CD4-positive, alpha-beta T cell treated with Interleukin-10 for 1 hour (primary cell): ENCODE measurements at places on chromosomes 3 and 15.

DNA sequence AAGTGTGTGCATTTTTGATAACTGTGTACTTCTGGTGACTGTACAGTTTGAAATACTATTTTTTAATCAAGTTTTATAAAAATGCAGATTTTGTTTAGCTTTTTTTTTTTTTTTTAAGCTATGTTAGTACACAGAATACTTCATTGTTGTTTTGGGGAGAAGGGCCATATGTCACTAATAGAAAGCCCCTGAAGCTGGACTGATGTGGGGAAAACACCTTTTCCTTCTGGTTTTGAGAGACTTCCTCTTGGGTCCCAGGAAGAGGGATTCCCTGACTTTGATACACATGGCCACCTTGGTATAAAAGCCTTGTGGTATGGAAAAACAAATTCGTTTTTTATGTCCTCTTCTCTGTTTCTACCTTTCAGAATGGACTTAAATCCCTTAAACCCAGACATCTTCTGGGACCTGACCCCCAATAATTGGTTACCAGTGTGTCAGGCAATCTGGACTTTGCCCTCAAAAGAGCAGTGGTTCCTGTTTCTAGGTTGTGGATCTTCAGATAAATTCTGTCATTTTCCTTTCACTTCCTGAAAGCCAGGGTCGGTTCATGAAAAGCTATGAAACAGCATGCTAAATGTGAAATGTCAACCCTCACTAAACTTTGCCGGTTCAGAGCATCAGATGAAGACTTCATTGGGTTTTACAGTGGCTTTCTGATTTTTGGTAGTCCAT is 31.1 kb upstream of the BLOC1S6 start:
- no peak for DNase-seq

DNA sequence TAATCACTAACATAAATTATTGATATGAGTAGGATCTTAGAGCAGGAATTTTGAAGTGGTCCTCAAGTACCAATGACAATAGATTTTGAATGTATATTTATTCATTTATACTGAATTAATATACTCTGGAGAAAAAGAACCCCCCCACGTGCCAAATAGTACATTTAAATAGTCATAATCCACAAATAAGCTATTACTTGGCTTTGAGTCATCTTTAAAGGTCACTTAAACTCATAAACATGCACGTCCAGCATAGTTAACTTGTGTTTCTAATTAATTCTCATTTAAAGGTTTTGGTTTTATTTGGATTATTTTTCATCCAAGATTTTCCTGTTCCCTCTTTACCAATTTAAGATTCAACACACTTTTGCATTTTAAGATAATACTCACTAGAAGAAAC is 35.1 kb downstream of the FGF7 start:
- no peak for DNase-seq

- DNase-seq = no peak
Observed at GRCh38 chr3:187906416-187906815, 161.1 kb upstream of the BCL6 start.

DNA sequence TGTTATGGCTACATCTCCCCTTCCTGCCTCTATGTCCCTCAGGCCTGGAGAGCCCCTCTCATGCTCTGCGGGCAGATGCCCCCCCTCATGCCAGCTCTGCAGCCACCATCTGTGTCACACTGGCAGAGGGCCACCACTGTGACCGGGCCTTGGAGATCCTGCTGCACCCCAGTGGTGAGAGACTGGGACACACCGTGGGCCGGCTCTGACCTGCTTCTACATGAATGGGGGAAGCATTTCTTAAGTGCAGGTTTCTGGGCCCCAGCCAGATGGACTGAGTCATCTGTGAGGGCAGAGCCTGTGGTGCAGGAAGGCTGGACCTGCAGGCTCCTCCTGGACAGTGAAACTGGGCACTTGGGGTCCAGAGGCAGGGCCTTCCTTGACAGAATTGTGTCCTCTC is 4.8 kb downstream of the VWA5B2 start:
- no peak for DNase-seq

GRCh38 chr15:74723754-74724334 is 1.5 kb downstream of the CYP1A1 start:
- peak; percentile 39 for DNase-seq

- no peak for DNase-seq
Observed at GRCh38 chr3:64593350-64593749, 94.5 kb downstream of the ADAMTS9 start.

GRCh38 chr3:49151610-49152009 is 14.5 kb downstream of the CCDC71 start:
- DNase-seq = no peak

DNA sequence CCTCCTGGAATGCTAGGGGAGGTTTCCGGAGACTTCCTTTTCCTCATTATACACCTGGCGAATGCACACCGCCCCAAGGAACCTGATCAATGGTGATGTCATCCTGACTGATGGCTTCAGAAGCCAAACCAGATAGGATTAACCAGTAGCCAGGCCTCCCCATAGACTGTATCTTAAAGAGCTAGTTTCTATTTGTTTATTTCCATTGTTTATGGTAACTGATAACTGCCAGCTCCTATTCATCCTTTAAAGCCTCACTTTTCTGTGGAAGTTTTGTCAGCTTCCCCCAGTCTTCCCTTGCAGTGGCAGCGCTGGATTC is at the start of gene MKRN2OS:
MKRN2OS (minus strand) TSS at position 27 of the 319 bp plus-strand sequence. CDS start 35 bp downstream, outside the sequence.
- DNase-seq = no peak

GRCh38 chr3:102757950-102758349 is 323.1 kb downstream of the ZPLD1 start:
- no peak for DNase-seq

DNA sequence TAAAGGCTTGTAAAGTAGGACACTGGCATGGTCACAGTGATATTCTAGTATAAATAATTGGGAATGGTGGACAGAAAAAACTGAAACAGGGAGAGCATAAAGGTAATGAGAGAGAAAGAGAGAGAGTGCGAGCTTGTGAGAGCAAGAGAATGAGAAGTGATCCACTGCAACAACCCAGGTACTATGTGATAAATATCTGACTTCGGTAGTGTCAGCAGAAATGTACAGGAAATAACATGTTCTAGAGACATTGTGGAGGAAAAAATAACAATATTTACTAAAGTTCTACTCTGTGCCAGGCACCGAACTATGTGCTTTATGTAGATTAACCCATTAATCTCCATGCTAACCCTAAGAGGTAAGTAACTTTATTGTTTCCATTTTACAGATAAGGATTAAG is 425.9 kb downstream of the ZBTB20 start:
- no peak for DNase-seq

DNA sequence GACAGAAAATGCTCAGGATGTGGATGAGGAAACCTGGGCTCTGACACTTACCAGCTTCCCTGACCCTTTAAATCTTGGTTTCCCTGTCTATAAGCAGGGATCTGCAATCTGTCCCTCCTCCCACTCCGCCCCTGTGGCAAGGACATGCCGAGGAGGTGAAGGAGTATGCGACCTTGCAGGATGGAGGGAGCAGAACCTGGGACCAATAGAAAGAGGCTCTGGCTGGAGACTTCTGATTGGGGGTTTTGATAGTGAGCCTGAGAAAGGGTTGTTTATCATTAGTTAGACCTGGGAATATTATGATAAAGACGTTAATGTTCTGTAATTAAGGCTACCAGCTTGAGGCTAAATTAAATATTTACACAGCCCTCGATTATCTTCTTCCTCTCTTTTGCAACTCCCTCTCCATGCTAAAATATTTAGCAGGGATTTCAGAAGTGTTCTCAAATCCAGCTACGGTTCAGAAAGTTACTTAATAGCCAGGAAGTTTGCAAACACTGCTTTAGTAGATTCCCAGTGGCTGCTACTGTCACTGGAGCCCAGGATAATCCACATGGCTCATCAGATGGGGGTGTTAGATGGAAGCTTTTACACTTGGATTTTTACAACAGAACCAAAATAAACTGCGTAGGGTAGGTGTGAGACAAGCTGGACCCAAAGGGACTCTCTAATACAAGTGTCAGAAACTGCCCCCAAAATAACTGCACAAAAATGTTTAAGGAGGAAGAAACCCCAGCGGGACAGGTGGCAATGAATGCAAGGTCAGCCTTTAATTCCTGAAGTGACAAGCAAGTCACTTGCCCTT is 9.2 kb upstream of the PAQR5 start:
- no peak for DNase-seq

DNA sequence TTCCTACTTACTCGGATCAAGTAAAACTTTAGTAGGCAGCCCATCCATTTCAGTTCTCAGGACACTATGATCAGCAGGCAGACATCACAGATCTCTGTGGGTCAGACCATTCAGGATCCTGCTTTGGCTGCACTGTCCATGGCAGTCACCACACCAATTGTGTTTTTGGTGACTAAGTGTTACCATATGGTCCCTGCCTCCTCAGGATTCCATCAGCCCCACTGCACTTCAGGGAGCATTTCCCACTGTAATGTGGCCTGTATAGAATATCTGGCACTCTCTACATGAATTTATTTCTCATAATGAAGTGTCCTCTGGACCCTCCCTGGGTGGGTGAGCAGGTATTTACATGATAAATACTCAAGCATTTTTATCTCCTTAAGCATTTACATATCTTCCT is 41.3 kb downstream of the ZNF445 start:
- no peak for DNase-seq

DNA sequence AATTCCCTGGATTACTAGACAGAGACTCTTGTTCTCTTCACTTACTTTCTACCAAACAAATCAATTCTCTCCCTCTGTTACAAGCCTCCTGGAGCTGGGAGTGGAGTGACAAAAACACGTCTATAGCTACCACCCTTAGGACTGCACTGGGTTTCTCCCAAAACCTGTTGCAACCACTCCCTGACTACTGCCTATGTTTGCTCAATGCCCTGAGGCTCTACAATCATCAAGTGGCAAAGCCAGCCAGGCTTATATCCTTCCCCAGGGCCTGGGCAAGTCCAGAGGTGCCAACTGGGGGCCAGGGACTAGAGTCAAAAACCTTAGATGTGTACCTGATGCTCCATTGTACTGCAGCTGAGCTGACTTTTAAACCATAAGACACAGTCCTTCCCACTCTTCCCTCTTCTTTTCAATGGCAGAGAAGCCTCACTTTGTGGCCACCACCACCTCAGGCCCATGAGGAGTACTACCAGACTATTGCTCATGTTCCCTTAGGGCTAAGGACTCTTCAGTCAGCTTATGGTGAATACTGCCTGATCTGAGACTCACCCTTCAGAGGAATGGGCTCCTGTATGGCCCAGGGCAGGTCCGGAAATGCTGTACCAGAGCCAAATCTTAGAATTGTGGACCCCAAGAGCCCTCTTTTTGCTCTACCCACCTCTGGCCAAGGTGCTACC is 125.4 kb upstream of the PLCL2 start:
- no peak for DNase-seq

- DNase-seq = no peak
Observed at GRCh38 chr3:53320697-53321096, 26.6 kb downstream of the DCP1A start.
